ENCODE measurements at places on chromosomes 1 and 21. TPM values are rescaled to one million over a fixed set of nuclear protein-coding genes. Genes with fewer than 3 reads are reported as not detected.

- no peak overlapping the region for H3K4me3 ChIP-seq
- no peak for DNase-seq
- no peak overlapping the region for H3K27ac ChIP-seq
- no peaks in the 10 kb centered on the region for H3K36me3 ChIP-seq
- peaks cover 9% of the 10 kb centered on the region for H3K27me3 ChIP-seq
- H3K4me1 ChIP-seq: peaks cover 5% of the 10 kb centered on the region
Observed at GRCh38 chr1:54809496-54810074, 8.5 kb upstream of the TTC22 start.

DNA sequence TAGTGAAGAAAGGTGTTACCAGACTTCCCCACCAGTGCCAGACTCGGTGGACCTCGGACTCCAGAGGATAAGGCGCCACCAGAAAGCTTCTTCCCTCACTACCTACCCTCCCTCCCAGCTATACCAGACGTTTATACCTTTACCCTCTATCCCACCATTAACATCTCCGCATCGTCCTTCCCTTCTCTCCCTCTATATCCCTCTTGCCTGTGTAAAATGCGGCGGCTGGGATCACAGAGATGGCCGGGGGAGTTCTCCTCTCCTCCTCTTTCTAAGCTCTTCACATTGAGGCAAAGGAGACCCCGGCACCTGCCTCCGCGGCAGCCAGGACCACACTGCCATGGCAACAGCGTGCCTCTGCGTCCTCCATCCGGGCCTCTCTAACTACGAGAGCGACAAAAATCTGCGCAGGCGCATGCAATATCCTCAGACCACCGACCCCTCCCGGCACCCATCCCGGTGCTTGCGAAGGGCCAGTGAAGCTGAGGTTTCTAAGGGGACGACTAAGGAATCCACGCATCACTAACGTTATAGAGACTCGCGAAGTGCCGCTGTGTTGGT, at the start of gene CCDC181:
CCDC181 (minus strand) TSS at position 394 of the 561 bp plus-strand sequence. CDS start 2,547 bp downstream, outside the sequence.
- peak within 1 kb of the TSS; percentile 99 for H3K4me3 ChIP-seq
- H3K4me1 ChIP-seq: peaks cover 18% of the 10 kb centered on the region
- peak; percentile 81 for DNase-seq
- H3K36me3 ChIP-seq: no peaks in the 10 kb centered on the region

GRCh38 chr1:99677416-99677815, 31.5 kb downstream of the PALMD start:
- H3K27ac ChIP-seq: no peak overlapping the region
- DNase-seq: no peak
- no peaks in the 10 kb centered on the region for H3K36me3 ChIP-seq
- no peak overlapping the region for H3K4me3 ChIP-seq
- no peaks in the 10 kb centered on the region for H3K27me3 ChIP-seq
- H3K4me1 ChIP-seq: peaks cover 26% of the 10 kb centered on the region

- H3K27me3 ChIP-seq: no peaks in the 10 kb centered on the region
- DNase-seq: no peak
- no peak overlapping the region for H3K4me3 ChIP-seq
- no peak overlapping the region for H3K27ac ChIP-seq
- peaks cover 3% of the 10 kb centered on the region for H3K36me3 ChIP-seq
Observed at GRCh38 chr1:67815303-67816094, 17.8 kb downstream of the GNG12 start.

- H3K36me3 ChIP-seq: no peaks in the 10 kb centered on the region
- peaks cover 26% of the 10 kb centered on the region for H3K4me1 ChIP-seq
- H3K27ac ChIP-seq: no peak overlapping the region
- no peak overlapping the region for H3K4me3 ChIP-seq
- no peak for DNase-seq
Observed at GRCh38 chr1:182703539-182703938, 19.2 kb upstream of the RGS8 start.

DNA sequence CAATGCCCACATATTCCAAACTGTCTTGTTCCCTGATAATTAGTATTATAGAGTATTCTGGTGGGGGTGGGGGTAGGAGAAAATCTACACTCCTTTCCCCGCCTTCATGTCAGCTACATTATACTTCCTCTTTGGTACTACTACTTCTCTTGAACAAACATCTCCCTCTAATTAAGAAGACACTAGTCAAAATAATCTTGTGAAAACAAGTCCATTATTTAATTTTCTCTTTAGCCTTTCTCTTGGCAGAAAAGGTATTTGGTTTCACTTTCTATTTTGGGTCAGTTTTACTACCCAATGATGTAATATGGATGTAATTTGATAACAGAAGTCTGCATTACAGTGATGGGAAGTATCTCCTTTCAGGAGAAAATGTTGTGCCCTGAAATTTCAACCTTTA, 22.5 kb downstream of the NTMT2 start:
- no peak overlapping the region for H3K27ac ChIP-seq
- no peaks in the 10 kb centered on the region for H3K27me3 ChIP-seq
- H3K36me3 ChIP-seq: peaks cover 7% of the 10 kb centered on the region
- H3K4me1 ChIP-seq: peaks cover 3% of the 10 kb centered on the region
- no peak for DNase-seq
- H3K4me3 ChIP-seq: no peak overlapping the region

GRCh38 chr1:214458541-214458940, 92.9 kb downstream of the PTPN14 start:
- H3K27ac ChIP-seq: no peak overlapping the region
- H3K4me1 ChIP-seq: peaks cover 21% of the 10 kb centered on the region
- H3K4me3 ChIP-seq: no peak overlapping the region

GRCh38 chr1:76259270-76259669, 184.7 kb downstream of the ST6GALNAC3 start:
- peaks cover 19% of the 10 kb centered on the region for H3K4me1 ChIP-seq
- no peaks in the 10 kb centered on the region for H3K27me3 ChIP-seq
- H3K36me3 ChIP-seq: peaks cover 4% of the 10 kb centered on the region
- H3K27ac ChIP-seq: no peak overlapping the region
- no peak for DNase-seq

GRCh38 chr1:193143285-193143684, 21.5 kb downstream of the CDC73 start:
- no peaks in the 10 kb centered on the region for H3K27me3 ChIP-seq
- H3K27ac ChIP-seq: no peak overlapping the region
- H3K4me3 ChIP-seq: no peak overlapping the region
- H3K36me3 ChIP-seq: peaks cover 23% of the 10 kb centered on the region

DNA sequence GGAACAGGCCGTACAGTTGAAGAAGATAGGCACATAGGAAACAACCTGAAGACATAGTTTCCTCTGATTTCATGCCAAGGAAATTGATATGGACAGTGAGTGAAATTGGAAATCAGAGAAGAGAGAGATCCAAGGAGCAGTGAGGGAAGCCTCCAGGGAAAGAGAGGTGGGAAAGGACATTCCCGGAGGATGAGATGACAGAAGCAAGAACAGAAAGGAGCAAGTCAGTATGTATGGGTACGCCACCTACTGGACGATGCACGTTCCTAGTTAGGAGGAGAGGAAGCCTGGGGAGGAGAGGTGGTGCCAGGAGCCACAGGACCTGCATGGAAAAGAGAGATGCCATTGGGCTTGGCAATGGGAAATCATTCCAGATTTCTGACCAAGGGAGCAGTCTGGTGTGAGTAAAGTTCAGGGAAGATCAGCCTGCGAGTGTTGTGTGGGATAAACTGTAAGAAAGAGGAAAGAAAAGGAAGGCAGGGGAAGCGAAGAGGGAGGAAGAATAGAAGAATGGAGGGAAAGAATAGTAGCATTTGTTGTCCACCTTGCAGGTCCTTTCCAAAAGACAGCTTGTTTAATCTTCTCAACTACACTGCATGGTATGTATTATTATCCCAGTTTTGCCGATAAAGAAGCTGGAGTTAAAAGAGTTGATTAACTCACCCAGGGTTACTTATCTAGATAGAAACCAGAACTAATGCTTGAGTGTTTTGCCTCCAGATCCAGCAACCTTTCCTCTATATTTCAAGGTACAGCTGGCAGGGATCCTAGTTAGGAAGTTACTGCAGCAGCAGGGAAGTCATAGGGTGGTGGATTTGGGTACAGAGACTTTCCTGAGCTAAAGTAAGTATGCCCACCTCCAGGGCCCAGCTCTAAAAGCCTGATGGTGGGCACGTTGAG, 27.4 kb downstream of the C1orf116 start:
- H3K4me3 ChIP-seq: no peak overlapping the region
- H3K4me1 ChIP-seq: peaks cover 18% of the 10 kb centered on the region
- H3K27me3 ChIP-seq: peaks cover 3% of the 10 kb centered on the region
- no peak overlapping the region for H3K27ac ChIP-seq
- DNase-seq: peak; percentile 62

The PROK1 gene
- not detected for total RNA-seq

The FCRL6 gene
- total RNA-seq: not detected

The CACNA1S gene
- total RNA-seq: 0.07 TPM

The CRP gene
- not detected for total RNA-seq

The JTB gene
- total RNA-seq: 74.2 TPM
